ENCODE measurements at places on chromosomes 1 and 21.
A peak's percentile ranks its signal among the peaks of the same experiment; 100 is the strongest.

DNA sequence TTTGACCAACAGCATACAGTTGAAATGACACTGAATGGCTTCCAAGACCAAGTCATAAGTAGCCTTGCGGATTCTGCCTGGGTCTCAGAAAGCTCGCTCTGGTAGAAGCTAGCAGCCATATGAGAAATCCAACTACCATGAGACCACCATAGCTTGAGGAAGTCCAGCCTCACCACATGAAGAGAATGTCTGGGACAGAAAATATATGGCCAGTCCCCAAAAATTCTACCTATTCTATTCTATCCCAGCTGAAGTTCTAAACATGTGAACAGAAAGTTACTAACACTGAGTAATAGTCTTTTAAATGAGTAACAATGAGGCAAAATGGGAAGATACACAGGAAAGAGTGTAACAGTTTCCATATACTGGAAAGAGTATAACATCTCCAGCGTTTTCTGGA lies 9.0 kb downstream of the FMO5 start:
- DNase-seq: no peak

DNA sequence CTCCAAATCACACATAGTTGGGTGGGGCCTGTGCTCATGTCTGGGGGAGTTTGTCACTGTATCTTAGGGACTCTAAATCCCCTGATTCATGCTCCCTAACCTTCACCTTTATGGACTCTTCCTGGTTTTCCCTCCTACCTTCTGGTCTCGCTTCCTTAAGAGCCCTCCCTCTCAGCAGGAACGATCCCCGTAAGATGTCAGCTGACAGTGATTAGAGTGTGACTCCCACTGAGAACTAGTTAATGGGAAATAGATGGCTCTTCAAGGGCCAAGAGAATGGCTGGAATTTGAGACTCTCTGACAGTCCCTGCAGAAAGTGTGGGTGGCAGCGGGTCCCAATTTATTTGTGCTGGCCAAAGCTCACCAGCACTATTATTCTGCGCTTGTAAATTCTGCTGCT lies 22.0 kb downstream of the LYPD8 start:
- DNase-seq: no peak

- DNase-seq: peak; percentile 46
Measured at GRCh38 chr1:207823880-207824566, 72.2 kb downstream of the CD46 start.

DNA sequence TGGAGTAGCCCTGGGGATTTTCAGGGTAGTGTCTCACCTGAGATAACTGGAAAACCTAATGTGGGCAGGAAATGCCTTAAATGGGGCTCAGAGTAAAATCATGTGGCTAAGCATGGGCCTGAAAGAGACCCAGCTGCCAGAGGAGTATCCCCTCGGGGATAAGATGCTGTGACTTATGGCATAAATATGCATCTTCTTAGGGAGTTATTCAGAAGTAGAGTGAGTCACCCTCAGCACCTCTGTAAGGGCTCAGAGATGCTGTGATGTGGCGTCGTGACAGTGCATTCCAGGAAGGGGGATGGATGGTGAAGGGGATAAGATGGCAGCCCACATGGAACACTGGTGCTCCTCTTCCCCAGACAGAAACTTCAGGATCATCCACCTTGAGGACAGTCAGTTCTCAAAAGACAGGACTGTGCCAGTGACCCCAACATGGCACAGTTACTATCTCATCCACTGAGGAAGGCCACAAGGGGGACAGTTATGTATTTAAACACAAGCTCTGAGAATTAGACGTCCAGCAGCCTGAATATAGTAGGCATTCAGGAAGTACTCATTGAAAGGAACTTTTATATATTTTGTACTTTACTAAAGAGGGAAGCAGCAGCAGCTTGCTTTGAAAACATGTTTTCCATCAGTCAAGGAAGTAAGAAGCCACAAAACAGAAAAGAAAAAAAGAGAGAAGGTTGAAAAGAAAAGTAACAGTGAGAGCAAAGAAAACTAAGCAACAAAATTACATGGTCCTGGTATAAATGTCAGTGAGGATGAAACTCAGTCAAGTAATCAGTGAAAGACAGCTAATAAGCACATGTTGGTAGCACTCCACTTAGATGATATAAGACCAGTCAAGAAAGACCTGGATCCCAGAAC lies 8.3 kb downstream of the IL24 start:
- no peak for DNase-seq

DNA sequence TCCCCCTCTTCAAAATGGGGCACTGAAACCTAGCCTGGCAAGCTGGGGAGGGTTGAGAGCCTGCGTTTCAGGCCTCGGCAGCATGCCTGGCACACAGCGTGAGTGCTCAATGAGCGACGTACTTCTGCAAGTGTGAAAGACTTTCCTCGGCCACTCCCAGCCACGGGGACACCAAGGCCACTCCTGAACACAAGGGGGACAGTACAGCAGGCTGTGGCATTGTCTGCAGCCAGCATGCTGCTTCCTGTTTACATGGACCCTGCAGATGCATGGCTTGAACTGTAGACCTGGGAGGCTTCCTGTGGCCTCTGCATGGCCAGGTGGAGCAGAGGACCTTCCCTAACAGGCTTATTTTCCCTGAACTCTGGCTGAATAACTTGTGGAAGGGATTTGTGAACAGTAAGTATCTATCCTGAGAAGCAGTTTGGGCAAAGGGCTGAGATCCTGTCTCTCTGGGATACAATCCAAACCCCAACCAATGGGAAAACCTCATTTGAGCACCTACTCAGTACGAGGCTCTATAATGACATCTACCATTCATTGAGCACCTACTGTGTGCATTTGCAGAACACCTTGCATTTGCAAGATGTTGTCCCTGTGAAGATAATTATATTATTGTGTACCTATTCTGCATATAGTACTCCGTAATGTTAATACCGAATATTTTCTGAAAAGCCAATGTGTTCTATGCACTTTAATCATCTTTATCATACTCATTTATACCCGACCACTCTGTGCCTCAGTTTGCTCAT lies 9.9 kb upstream of the HSPG2 start:
- peak; percentile 36 for DNase-seq

DNA sequence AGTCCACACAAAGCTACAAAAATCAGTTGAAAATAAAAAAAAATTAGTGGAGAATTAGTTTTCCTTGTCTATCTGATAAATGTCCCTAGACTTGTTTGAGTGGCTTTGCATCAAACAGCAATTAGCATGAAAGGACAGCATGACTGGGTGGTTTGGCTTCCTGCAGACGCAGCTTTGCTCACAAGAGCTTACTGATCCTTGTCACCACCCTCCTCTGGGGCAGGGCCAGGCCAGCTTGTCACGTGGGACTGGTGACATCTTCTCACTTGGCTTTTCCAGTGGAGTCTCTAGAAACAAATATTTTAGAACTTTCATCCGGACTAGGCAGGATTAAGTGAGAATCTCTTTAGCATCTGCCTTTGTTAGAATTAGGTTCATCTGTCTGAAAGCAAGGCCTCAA lies 76.0 kb upstream of the OLIG2 start:
- DNase-seq: no peak

DNA sequence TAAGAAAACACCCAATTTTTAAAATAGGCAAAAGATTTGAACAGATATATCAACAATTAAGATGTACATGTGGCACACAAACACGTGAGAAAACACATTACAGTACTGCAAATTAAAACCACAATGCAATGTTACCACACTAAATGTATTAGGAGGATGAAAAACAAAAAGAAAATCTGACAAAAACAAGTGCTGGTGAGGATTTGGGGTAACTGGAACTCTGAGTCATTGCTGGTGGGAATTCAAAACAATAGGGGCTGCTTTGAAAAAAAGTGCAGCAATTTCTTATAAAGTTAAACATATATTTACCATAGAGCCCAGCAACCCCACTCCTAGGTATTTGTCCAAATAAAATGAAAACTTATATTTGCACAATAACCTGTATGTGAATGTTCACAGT lies 614.1 kb downstream of the SMYD3 start:
- DNase-seq: no peak

DNA sequence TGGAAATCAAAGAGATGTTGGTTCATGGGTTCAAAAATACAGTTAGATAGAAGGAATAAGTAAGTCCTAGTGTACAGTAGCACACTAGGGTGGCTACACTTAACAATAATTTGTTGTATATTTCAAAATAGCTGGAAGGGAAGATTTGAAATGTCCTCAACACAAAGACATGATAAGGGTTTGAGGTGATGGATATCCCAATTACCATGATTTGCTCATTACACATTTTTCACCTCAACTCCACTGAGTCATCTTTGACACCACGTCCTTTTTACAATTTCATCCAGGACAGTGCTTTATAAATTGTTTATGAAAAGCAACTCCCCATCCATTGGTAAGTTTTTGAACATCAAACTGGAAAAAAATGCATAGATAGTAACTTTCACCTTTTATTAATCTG lies 208.3 kb downstream of the ZC3H11B start:
- no peak for DNase-seq

GRCh38 chr1:42340093-42340492 lies 5.1 kb upstream of the FOXJ3 start:
- DNase-seq: no peak

DNA sequence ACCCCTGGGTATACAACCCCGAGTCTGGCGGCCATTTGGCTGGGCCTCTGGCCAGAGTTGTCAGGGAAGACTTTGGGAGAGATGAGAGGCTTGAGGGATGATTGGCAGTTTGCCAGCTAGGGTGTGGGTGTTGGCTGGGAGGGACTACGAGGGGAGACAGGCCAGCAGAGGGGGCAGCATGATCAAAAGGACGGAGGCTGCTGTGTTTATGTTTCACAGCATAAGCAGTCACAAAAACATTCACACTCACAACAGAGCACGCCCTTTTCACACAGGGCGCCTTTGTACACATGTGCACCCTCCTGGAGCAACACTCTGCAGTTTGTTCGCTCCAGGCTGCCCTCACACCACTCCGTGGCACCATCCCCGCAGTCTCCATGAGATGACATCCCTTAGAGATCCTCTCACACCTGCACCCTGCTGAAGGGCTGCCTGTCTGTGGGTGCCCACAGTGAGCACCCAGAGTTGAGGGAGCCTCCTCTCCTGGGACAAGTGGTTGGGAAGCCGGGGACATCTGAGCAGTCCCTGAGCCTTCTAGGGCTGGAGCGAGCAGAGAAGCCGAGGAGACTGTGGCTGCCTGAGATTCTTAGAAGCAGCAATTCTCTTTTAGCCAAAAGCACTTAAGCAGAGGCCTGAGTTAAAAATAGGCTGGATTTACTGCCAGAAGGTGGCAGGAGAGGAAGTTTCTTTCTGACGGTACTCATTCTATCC lies 15.4 kb downstream of the EFNA3 start:
- DNase-seq: peak; percentile 71

GRCh38 chr1:88736633-88737248 lies 52.7 kb downstream of the PKN2 start:
- peak; percentile 67 for DNase-seq

GRCh38 chr1:3312310-3312897 lies 142.1 kb upstream of the ARHGEF16 start:
- DNase-seq: no peak

- DNase-seq: no peak
Measured at GRCh38 chr1:184157394-184157742, 105.8 kb downstream of the TSEN15 start.

- no peak for DNase-seq
Measured at GRCh38 chr1:163928069-163928468, 606.3 kb downstream of the NUF2 start.

- DNase-seq: no peak
Measured at GRCh38 chr1:232982238-232982944, 32.0 kb downstream of the NTPCR start.

- DNase-seq: no peak
Measured at GRCh38 chr1:56077206-56077605, 502.2 kb downstream of the PLPP3 start.

DNA sequence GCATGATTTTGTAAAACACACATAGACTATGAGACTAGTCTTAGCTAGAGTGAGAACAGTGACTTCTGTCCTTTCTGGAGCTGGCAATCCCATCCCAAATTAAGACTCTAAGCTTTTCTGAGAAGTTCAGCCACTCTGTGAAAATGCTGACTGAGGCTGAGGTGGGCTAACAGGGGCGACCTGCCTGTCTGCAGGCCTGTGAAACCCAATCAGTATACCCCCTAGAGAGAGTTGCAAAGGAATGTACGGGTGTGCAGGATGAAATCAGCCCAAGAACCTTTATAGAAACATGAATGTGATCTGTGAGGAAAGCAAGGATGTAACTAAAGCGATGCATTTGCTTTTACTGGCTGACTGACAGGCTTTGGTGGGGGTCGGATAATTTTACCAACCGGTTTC lies 16.0 kb upstream of the TBX15 start:
- no peak for DNase-seq

GRCh38 chr1:109796484-109797302 lies 33.0 kb upstream of the EPS8L3 start:
- no peak for DNase-seq

- DNase-seq: no peak
Measured at GRCh38 chr1:208117409-208117808, 126.8 kb downstream of the PLXNA2 start.

DNA sequence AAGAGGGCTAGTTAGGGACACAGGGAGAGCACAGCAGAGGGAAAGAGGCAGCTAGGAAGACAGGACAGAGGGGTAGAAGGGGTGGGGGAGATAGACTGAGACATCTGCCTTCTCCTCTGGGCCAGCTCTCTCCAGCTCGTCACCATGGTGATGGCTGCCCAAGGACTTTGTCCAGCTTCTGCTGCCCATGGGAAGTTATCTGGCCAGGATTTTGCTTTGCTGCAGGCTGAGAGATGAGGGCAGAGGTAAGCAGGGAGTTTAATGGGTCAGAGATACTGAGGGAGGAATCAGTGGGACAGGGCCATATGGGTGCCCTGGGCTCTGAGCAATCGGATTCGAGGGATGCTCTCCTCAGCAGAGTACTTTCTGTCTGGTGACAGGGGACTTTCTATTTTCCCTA lies 34.5 kb upstream of the GPR37L1 start:
- DNase-seq: no peak

DNA sequence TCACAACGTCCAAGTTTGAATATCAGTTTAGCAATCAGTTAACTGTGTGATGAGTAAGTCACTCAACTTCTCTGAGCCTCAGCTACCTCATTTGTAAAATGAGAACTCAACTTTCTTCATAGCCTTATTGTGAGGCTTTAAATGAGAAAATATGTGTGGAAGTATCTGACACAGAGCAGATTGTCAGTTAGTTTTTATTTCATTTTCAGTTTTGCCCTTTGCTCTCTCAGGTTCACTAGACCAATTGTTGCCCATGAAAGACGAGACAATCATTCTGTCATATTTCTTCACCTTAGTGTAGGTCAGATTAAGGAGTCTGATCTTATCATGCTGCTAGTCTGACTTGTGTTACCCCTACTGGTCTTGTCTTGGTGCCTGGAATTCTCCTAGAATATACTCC lies 232.8 kb upstream of the PTBP2 start:
- no peak for DNase-seq

DNA sequence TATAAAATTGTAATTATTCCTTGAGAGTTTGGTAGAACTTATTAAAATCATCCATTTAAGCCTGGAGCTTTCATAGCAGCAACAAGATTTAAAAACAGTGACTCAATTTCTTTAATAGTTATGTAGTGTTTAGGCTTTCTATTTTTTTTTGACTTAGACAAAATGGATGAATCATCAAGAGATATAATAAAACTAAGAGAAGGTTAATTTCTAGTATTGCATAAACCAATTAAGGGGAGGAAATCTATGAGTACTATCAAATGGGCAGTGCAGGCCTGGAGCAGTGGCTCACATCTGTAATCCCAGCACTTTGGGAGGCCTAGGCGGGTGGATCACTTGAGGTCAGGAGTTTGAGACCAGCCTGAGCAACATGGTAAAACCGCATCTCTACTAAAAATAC lies 416.3 kb upstream of the USP24 start:
- no peak for DNase-seq
